Activated CD8-positive, alpha-beta T cell treated with anti-CD3 and anti-CD28 coated beads, Interleukin-2, amount 10 ng/mL, durations not matched to agents 7 days and 5 days (primary cell): ENCODE measurements at places on chromosomes 16 and 17.

DNA sequence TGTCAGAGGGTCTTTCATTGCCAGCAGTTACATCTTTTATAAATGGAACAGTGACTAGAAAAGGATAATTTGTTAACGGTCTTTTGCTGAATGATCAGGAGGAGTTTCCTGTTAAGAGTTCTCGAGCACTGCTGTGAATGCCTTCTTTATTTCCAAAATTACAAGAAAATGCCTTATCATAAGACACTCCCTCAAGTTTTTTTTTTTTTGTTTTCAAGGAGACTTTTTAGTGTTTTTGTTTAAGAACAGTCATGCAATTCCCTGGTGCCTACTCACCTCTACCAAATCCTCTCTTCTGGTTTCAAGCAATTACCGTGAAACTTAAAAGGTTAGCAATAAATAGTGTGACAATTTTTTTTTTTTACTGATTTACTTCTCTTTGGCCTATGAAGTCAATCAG, 19.0 kb upstream of the VWA3A start:
- DNase-seq: no peak

DNA sequence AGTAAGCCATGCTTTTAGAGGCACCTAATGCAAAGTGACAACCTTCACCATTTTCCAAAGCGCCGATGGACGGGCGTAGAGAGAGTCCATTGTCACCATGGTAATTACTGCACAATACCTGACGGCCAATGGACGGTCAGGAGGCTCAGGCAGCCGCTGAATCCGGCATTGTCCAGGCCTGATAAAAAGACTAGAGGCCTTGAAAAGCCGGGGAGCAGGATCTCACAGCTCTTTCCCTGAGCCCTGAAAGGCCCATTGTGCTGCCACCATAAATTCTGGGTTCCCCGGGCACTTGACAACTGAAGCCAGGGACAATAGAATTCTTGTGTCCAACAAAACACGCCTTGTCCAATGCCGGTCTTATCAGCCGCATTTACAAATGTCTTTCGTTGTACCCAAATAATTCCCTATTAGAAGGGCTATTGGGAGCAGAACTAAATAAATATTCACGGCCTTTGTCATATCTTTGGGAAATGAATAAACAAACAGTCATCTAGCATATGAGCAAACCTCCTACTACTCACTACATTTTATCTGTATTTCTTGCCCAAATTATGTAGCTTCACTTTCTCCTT, 62.4 kb downstream of the CDH11 start:
- DNase-seq: no peak

- peak; percentile 33 for DNase-seq
Observed at GRCh38 chr17:52383493-52384100, 225.1 kb upstream of the CA10 start.

DNA sequence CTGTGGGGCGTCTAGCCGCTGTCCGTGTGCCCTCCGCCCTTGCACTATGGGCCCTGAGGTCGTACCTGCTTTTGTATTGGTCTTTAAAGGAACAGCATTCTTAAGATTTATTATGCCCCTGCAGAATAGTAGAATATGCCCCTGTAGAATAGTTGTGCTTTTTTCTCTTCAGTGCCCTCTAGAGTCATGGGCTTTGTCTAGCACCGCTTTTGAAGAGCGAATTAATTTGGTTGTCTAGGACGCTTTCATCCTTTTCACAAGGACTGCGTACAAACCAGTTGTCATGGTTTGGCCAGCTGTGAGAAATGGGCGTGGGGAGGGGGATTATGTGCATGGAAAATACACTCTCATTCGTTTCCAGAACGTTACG, 621 bp downstream of the CEP95 start:
- peak; percentile 63 for DNase-seq

- DNase-seq: peak; percentile 17
Observed at GRCh38 chr16:50815382-50815781, 73.5 kb downstream of the CYLD start.

DNA sequence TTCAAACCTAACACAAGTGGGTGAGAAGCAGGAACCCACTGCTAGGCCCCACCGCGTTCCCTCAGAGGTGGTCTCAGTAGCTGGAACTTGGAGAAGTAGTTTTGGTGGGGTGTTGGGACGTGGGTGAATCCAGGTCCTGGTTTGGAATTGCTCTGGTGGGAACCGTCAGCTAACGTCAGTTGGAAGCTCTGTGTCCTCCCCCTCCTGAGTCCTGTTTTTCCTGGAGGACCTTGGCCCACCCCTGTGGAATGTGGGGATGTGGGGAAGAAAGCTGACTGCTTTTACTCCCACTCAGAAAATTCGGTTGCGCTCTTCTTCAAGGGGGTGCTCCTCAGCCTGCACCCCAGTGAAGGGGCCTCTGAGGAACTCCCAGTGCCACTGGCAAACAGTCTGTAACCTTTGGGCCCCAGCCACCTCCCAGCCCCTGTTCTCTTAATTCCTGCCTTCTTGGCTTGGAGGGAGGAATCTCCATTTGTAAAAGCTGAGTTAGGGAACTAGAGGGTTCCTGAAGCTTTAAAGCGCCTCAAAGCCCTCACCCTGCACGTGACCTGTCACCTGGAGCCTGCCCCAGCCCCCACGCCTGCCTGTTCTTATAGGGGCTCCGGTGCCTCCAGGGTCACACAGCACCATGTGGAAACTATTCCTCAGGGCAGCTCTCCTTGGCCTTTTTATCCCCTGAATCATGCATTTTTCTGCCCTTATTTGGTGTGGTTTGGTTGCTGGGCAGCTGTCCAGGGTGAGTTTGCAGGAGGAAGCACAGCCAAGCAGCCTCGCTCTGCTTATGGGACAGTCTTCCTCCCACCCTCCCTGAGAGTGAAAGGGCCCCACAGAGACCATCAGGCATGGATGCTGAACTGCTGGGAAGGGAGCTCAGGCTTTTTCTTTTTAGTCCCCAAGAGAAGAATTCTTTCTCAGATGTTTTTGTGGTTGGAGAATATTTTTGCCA, 16.2 kb upstream of the NAGLU start:
- DNase-seq: no peak

DNA sequence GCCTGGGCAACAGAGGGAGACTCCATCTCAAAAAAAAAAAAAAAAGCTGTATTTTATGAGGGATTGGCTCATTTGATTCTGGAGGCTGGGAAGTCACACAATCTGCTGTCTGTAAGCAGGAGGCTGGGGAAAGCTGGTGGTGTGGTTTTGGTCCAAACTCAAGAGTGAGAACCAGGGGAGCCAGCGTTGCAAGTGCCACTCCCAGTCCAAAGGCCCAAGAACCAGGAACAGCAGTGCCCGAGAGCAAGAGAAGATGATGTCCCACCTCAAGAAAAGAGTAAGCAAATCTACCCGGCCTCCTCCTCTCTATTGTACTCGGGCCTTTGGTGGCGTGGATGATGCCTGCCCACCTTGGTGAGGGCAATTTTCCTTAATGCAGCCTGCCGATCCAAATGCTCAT, 5.7 kb upstream of the NQO1 start:
- DNase-seq: no peak

GRCh38 chr16:22402191-22402590, 27.8 kb upstream of the CDR2 start:
- no peak for DNase-seq

- DNase-seq: peak; percentile 42
Observed at GRCh38 chr17:49646391-49647255, 31.3 kb downstream of the SPOP start.

GRCh38 chr17:50955667-50956120, 89.5 kb upstream of the TOB1 start:
- no peak for DNase-seq

DNA sequence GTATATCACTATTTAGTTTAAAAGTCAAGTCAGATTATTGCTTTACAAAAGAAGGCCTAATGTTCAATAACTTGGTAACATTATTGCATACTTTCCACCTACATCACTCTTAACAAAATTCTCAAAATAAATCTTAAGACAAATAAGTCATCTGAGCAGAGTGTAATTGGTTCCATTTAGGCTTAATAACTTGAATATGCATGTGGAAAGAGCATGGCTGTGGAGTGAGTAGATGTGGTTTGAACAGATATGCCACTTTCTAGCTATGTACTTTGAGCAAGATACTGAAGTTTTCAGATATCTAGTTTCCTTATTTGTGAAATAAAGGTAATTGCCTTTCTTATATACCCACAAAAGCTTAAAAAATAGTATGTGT, 6.7 kb upstream of the EVI2A start:
- no peak for DNase-seq

DNA sequence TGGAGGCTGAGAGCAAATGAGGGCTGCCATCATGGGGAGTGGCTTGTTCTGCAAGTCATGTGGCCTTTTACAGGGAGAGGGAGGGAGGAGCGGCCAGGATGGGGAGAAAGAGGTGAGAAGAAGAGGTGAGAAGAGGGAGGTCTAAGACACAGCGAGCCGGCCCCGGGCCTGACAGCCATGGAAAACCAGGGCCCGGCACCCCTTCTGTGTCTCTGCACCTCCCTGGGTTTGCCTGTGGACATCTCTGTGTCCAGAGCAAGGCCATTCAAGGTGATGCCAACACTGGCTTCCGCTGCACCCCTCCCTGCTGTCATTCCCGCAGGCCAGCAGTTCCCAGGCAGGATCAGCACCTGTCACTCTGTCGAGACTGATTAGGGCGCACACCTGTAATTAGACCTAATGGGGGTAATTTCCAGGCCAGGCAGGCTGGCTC, 75.6 kb downstream of the MGAT5B start:
- DNase-seq: no peak

GRCh38 chr17:18362698-18363100, 651 bp downstream of the SHMT1 start:
- peak; percentile 45 for DNase-seq

GRCh38 chr16:59567496-59567895, 833.4 kb upstream of the GOT2 start:
- no peak for DNase-seq

DNA sequence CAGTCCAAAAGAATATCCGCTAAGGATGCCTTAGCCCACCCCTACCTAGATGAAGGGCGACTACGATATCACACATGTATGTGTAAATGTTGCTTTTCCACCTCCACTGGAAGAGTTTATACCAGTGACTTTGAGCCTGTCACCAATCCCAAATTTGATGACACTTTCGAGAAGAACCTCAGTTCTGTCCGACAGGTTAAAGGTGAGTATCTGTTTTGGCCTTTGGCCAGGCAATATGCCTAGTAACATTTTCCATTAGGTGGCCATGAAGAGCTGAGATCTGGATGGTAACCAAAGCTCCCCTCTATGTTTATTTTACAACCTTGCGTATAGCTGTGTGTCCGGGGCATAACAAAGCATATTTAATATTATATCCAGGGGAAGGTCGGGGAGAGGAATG, 128.0 kb upstream of the TMEM97 start:
- DNase-seq: no peak

DNA sequence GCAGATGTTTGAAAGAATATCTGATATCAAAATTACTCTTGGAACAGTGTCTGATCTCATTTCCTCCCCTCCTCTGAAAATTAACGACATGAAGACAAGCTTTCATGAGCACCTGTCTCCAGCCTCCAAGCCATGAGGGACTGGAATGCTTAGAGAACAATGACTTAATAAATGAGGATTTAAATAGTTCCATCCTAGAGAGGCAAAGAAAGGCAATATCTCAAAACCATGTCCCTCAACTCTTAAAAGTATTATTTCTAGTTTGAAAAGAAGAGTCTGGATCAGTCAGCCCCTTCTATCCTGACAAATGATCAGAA, 137.5 kb downstream of the ANKFN1 start:
- no peak for DNase-seq

DNA sequence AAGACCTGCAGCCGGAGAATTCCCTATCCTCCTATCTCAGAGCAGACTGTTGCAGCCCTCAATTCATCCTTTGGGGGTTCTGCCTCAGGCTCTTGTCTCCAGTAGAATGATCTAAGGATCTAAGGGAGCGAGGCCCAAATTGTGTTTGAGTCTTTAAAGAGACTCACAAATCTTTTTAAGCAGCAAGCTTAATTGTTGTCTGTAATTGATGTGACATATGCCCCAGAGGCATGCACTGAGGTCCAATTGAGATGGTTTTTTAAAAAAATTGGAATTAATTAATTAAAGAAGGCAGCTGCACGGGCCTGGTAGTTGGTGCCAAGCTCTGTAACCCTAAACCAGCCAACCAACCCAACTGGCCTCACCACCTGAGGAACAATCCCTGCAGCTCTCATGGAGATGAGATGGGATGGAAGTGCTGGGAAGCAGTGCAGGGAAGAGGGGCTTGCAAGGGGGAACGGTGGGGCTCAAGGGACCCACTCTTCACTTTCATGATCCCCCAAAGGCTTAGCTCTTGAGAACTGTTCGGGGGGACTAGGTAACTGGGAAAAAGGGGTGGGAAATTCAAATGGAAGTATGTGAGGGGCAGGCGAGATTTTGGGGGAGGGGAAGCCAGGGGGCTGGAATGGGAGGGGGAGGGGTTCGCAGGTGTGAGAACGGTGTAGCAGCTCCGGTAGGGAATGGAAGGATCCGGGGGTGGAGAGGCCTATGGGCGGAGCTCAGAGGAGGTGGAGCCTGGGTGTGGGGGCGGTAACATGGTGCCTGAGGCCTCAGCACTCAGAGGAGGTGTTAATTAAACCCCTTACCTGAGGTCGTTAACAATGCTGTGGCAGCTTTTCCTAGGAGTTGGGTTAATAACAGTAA, 9.2 kb upstream of the ZNF652 start:
- no peak for DNase-seq

GRCh38 chr17:74571621-74572270, 4.4 kb upstream of the CD300H start:
- DNase-seq: no peak

GRCh38 chr16:724188-725040, 1.8 kb downstream of the CCDC78 start:
- no peak for DNase-seq

- DNase-seq: no peak
Observed at GRCh38 chr17:6548034-6548433, 8.3 kb downstream of the PITPNM3 start.

DNA sequence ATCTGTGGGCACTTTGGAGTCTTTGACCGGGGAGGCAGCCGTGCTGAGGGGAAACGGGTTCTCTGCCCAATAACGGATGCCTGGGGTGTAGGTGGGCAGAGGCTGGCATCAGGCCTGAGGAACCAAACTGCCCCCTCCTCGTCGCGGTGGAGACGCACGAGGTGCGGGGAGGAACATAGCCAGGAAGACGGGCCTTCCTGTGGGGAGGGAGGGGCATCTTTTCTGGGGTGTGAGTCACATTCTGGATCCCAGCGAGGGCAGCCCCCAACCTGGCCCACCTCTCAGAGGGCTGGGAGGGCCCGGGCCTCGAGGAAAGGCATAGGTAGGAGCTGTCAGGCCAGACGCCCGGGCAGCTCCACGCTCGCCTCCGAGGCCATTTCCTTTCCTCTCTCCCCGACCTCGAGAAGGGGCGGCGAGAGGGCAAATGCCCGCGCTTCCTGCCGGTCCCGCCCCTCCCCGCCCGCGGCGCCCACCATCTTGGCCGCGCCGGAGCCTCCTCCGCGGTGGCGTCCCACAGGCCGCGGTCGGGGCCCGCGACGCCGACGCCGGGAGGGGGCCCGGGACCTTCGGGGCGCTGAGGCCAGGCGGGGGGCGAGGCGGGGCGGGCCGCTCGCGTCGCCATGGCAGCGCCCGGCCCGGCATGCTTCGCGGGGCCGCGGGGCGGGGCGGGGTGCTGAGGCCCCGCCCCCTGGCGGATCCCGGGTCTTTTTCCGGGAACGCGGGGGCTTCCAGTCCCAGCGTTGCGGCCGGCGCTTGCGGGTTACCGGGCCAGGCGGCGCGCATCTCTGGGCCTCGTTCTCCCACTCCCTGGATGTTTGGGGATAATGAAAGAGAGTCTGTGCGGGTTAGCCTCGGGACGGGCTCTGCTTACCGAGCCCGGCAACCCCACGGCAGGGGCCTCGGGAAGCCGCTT, 13.2 kb downstream of the RAI1 start:
- DNase-seq: peak; percentile 76

- no peak for DNase-seq
Observed at GRCh38 chr16:533391-534123, 6.0 kb downstream of the CAPN15 start.
